ENCODE measurements at places on chromosomes 11 and 22. TPM values are rescaled to one million over a fixed set of nuclear protein-coding genes. Genes with fewer than 3 reads are reported as not detected.

DNA sequence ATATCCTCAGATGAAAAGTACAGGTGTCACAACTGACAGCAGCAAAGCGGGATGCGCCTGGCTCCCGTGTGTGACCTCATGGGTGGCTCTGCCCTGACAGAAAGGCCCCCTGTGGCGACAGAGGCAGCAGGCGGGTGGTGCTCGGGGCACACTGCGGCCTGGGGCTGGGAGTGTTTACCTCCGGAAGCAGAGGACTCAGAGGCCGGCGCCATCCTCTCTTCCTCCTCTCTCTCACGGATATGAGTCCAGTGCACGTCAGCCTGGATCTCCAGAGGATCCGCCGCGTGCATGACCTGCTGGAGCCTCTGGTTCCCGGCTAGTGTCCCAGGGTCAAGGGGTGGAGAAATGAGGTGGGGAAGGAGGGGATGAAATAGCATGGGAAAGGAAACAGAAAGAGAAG is 53.2 kb upstream of the BID start:
- DNase-seq: no peak
- no peaks in the 10 kb centered on the region for H3K4me1 ChIP-seq
- H3K36me3 ChIP-seq: peaks cover 32% of the 10 kb centered on the region
- no peak overlapping the region for H3K4me3 ChIP-seq

DNA sequence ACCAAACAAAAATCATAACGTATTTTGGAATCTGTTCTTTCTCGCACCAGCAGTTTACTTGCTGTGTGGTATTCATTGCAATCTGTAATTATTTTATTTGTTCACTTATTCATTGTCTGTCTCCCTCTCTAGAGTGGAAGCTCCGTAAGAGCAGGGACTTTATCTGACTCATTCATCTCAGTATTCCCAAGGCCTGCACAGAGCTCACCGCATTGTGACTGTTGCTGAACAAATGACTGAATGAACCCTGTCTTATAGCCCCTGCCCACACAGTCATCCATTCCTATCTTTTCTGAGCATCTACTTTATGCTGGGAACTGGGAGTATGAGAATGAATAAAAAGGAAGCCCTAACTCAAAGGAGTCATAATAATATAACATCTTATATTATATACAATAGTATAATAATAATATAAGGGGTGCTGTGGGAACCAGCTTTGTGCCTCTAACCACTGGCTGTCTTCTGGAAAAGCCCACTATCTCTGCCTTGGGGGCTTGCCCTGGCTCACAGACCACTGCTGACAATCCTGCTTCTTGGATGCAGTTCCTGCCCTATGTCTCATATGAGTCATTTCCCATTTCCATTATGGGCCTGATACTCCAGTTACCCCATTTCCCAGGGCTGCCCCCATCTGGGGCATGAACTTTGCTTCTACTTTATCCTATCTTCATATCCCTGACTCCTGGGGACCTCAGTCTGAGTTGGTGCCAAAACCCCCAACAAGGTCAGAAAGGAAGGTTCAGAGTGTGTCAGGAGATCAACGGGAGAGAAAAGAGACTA is 11.0 kb downstream of the XRRA1 start:
- no peak overlapping the region for H3K27ac ChIP-seq
- H3K36me3 ChIP-seq: peaks cover 24% of the 10 kb centered on the region
- no peak overlapping the region for H3K4me3 ChIP-seq
- DNase-seq: no peak

GRCh38 chr11:44094260-44094868 is 1.1 kb upstream of the EXT2 start:
- H3K27ac ChIP-seq: no peak overlapping the region
- peak; percentile 87 for DNase-seq
- H3K4me3 ChIP-seq: no peak overlapping the region
- H3K36me3 ChIP-seq: no peaks in the 10 kb centered on the region

DNA sequence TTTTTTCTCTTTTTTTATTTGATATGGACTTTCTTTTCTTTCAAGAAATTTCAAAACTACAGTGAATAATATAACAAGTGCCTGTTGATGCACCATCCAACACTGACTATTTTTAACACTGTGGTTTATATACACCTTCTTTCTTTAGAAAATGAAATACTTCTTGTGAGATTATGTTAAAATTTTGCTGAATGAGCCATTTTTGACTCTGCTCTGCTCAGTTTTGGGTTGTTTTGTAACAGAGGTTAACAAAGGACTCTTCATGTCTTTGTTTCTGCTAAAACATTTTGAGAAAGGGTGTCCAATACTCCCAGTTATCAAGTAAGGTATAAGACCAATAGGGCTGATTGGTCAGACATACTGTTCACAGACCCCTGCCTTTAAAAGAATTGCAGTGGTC is 44.0 kb upstream of the TENM4 start:
- DNase-seq: no peak
- no peak overlapping the region for H3K27ac ChIP-seq
- no peaks in the 10 kb centered on the region for H3K27me3 ChIP-seq
- H3K36me3 ChIP-seq: no peaks in the 10 kb centered on the region
- H3K4me1 ChIP-seq: no peaks in the 10 kb centered on the region

- no peak overlapping the region for H3K27ac ChIP-seq
- no peaks in the 10 kb centered on the region for H3K36me3 ChIP-seq
Measured at GRCh38 chr22:47187176-47187957, 424.9 kb downstream of the TBC1D22A start.

DNA sequence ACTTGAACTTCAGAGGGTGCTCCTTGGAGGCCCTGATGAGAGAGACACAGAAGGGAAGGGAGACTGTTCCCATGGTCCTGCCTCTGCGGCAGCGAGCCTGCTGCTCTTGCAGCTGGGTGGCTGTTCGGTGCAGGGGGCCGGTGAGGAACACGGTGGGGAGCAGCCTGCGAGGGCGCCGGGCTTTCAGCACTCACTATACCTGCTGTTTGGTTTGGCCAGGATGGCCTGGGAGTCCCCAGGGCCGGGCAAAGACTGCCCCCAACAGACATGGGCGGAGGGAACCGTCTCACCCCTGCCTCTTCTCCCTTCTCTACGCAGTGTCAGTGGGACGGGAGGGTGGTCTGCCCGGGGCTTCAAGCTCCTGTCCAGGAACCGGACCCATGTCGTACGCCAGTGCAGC is 58.0 kb upstream of the PRODH start:
- no peaks in the 10 kb centered on the region for H3K4me1 ChIP-seq
- no peak overlapping the region for H3K4me3 ChIP-seq
- H3K27me3 ChIP-seq: no peaks in the 10 kb centered on the region
- no peak for DNase-seq

Gene ANO1
- total RNA-seq: 10.2 TPM

Data from right atrium auricular region (tissue), 2 donors.